ENCODE measurements at places on chromosomes 16 and 17.

- no peak for DNase-seq
These were observed 1.8 kb downstream of the CACNB1 start for GRCh38 chr17:39195568-39196160.

- DNase-seq = no peak
These were observed 28.2 kb downstream of the ATP2C2 start for GRCh38 chr16:84396537-84397008.

DNA sequence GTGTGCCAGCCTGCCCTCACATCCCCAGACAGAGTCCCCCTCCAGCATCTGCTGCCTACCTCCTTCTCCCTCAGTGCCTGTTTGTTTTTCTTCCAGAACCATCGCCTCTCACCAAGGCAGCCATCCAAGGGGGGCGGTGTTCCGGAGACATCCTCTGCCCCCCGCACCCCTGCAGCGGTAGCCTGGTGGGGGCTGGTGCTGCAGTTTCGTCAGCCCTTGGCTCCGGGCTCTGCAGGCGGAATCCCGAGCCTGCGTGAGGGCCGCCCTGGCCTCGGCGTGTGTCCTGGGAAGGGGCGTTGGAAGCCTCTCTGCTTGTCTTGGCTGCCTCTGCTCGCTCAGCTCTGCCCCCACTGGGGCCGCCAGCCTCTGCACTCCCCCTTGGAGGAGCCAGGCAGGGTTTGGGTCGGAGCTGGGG lies 126.0 kb upstream of the CIBAR2 start:
- no peak for DNase-seq

DNA sequence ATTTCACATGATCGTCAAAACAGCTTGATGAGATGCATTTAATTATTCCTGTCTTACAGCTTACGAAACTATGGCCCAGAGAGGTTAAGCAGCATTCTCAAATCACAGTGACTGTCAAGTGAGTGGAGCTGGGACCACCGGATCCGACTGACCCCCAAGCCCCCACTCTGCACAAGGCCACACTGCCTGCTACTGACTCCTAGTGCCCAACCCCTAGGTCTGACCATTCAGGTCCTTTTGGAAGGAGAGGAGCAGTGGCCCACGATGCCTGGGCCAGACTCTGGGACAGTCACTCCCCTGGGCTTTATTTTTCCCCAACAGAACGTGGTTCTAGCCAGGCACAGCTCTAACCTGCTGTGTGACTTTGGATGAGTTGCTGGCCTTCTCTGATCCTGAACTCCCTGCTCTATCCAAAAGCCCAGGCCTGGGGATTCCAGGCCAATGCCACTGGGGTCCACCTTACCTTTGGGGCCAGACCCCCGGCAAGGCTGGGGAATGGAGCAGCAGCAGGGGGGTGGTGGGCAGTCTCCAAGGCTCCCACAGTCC lies 9.9 kb downstream of the TSPOAP1 start:
- DNase-seq = no peak

DNA sequence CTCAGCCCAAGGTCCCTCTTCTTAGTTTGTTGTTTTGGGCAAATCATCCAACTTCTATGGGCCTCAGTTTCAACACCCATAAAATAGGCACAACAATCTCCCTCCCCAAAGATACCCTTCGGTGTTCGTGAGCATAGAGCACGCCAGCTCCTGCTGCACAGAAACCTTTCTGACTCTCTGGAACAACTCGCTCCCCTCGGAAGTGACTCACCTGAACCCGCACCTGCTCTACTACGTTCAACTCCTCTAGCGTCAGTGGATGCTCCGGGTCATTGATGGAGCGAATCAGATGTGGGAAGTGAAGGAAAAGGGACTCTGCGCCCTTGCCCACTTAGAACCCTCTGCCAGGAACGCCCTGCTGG lies 445 bp downstream of the CIAO2B start:
- DNase-seq = no peak

DNA sequence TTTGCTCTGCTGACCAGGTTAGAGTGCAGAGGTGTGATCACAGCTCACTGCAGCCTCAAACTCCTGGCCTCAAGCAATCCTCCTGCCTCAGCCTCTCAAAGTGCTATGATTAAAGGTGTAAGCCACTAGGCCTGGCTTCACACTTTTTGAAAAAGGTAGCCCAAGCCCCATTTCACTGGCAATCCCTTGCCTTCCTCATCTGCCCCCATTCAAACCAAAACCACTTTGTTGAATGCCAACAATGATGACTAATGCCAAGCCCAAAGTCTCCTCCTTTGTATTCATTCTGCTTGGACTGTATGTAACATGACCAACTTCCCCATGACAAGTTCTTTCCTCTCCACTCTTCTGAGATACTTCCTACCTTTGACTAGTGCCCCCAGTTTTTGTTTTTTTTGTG lies 33.1 kb downstream of the N4BP1 start:
- no peak for DNase-seq

- DNase-seq = no peak
These were observed 9.3 kb downstream of the CLEC10A start for GRCh38 chr17:7070712-7071111.

DNA sequence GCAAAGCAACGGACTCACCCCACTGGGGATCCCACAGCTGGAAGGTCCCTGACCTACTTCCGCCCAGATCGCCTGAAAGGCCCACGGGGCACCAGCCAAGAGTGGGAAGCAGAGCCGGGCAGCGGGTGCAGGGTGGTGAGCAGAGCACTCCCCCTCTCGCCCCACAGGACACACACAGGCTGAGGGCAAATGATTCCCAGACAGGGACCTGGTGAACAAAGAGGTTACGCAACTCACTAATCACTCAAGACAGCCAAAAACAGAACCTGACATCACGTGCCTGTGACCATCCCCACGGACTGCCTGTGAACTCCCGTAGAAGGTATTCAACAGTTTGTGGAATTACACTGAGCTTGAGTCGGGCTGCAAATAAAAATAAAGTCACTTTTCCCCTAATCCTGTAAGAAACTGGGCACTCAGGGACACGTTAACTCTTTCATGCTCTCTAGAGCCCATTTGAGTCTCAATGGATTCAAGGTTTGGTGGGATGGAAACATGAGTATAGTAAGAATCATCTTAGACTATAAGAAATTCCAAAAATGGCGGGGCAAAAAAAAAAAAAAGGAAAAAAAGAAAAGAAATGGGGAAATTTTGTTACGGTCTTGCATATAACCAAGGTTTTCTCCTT lies 396.1 kb downstream of the SOX9 start:
- DNase-seq = no peak

DNA sequence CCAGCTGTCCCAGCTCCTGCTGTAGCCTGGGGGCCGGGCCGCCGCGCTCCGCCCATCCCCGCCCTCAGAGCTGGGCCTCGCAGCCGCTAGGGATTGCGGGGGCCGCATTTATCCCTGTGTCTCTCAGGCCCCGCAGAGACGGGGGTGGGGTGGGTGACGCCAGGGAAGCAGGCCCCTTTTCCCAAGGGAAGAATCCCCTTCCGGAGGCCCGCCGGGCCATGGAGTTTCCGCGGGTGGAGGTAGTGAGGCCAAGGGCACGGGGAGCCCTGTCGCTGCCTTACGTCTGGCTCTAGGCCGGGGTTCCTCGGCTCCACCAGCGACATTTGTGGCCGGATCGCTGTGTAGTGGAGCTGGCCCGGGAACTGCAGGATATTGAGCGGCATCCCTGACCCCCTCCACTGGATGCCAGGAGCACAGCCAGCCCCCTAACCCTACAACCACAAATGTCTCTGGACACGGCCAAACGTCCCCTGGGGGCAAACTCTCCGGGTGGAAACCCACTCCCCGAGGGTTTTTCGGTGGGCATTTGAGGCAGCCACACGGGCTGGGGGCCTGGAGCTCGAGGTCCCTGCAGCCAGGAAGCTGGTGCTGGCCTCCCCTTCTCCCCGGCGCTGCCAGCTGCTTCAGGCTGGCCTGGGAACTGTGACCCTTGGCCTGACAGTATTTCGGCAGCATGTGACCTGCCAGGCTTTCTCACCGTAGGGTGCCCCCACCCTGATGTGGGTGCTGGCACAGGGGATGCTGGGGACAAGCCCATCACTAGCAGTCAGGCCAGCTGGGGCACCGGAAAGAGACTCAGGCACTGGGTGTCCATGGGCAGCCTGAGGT lies 12.0 kb upstream of the CD300A start:
- peak; percentile 41 for DNase-seq
